ENCODE measurements at places on chromosomes 1 and 21.

DNA sequence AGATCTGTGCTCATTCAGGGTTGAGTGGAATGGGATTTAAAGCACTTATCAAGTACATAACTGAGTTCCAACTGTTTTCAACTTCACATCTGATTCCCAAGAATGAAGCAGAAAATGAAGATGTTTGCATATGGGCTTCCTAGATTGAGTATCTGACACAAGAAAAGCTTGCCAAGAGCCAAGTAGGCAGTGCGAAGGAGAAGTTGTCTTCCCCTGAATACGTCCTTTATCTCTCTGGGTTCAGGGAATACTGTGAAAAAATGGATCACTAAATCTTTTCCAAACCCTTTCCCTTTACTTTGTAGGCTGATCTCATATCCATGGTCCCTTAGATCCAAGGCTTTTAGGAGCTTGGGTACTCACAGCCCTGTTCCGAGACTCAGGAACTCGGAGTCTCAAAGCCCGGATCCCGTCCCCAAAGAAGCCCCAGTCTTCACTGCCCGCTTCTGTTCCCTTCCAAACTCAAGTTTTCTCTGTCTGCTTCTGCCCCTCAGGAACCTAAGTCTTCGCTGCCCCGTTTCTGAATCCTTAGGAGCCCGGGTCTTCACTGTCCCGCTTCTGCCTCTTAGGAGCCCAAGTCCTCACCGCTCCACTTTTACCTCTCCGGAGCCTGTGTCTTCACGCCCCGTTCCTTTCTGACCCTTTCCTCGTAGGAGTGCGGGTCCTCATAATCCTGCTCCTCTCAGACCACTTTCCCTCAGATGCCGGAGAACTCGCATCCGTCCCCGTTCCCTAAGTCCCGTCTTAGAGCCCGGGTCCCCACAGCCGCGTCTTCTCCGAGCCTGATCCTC, 616 bp downstream of the TAF12 start:
- no peak for DNase-seq

GRCh38 chr1:176494436-176494835, 31.5 kb downstream of the PAPPA2 start:
- no peak for DNase-seq

GRCh38 chr1:94741510-94741909, 78.6 kb upstream of the SLC44A3 start:
- DNase-seq, result no peak

- no peak for DNase-seq
Measured at GRCh38 chr1:220873868-220874655, 5.2 kb upstream of the HLX start.

DNA sequence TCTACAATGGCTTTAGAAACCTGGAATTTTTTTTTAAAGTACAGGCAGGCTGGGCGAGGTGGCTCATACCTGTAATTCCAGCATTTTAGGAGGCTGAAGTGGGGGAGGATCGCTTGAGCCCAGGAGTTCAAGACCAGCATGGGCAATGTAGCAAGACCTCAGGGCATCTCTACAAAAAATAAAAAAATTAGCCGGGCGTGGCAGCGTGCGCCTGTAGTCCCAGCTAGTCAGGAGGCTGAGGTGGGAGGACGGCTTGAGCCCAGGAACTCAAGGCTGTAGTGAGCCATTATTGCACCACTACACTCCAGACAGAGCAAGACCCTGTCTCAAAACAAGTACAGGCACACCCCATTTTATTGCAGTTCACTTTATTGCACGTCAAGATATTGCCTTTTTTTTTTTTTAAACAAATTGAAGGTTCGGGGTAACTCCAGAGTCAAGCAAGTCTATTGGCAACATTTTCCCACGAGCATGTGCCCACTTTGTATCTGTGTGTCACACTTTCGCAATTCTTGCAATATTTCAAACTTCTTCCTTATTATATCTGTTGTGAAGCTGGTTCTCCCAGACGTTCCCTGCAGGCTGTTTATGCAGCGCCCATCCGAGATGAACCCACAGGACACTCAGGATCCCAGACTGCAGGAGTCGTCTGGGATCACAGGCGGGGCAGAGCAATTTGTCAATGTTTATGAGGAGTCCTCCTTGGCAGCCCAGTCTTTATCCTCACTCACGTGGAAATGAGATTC, 4.7 kb downstream of the HES2 start:
- no peak for DNase-seq

DNA sequence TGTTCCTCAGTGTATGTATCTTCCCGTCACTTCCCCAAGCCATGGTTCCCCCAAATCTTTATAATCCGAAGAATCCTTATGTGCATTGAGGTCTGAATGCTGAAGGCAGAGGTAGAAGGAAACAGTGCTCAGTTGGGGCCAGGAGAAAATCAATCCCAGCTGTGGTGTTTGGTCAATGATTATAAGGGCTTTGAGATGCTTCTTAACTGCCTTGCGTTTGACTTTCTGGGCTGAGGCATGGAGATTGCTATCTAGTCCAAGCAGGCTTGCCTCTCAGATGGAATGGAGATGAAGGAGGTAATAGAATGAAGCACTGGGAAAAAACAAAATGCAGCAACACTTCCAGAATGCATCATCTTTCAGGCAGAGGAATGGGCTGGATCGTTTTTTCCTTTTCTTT, 3.6 kb upstream of the MAP1LC3C start:
- no peak for DNase-seq

GRCh38 chr1:8970870-8971337, 25.2 kb downstream of the CA6 start:
- no peak for DNase-seq

GRCh38 chr1:64675718-64676345, 69.0 kb upstream of the RAVER2 start:
- no peak for DNase-seq
